ENCODE measurements at places on chromosomes 12 and 14.

GRCh38 chr14:35374263-35374712, 30.3 kb downstream of the NFKBIA start:
- DNase-seq: no peak

DNA sequence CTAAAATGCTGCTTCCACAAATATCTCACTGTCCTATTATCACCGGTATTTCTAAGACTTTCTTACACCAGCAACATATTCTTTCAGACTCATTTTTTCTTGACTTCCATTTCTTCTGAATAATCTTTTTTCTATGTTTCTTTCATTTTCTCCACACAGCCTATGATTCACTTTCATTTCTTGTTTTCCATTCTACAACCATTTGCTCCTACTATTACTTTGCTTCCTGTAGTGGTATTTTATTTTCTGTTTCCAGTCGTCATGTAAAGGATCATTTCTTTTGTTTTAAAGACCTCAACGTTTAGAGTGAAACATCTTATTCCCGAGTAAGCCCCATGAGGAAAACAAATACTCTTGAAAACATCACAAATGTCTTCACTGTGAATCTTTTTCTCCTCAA, 182.2 kb upstream of the MDGA2 start:
- no peak for DNase-seq

GRCh38 chr14:33948869-33949408, 1.9 kb downstream of the EGLN3 start:
- no peak for DNase-seq

GRCh38 chr14:35088514-35088913, 33.3 kb downstream of the PPP2R3C start:
- no peak for DNase-seq

DNA sequence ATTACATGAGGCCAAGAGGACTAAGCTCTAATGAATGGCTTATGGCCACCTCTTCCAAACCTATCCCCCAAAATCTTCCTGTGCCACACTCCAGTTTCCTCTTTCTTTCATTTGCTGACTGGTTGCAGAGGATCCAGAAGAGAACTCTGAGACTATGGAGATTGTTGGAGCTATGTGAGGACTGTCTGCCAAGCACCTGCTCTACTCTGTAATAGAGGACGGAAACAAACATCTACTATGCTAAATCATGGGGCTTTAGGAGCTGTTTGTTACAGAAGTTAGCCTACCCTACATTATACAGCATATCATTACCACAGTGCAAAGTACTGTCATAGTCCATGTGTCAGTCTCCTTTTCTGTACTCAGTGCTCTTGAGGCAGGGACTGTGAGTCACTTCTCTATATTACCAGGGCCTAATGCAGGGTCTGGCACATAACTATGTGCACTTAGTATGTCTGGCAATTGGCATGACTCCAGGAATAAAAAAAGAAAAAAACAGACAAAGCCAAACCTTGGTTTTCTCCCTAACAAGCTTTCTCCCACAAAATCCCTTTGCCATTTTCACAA, 95.1 kb downstream of the RPAP3 start:
- no peak for DNase-seq

All from stimulated activated CD4-positive, alpha-beta T cell treated with anti-CD3 and anti-CD28 coated beads, Interleukin-15, amount 100 ng/mL, for 1 hour (primary cell).